ENCODE measurements at places on chromosomes 3 and 15.

DNA sequence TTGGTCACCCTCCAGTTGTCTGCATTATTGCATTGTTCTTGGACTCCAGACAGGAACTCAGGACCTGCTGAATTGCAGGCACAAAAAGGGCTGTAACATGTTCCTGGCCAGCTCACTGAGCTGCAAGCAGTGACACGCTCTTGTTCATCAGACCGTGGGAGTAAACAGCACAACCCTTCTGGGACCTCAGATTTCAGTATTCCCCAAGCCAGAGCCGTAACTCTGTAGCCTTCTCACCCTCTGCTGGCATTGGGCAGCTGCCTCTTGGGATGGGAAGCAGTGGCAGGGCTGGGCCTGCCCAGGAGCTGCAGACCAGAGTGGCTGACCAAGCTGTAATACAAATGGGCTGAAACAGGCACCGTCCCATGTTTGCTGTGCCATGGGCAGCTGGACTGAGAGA lies 607.1 kb upstream of the BCHE start:
- no peak for ATAC-seq

DNA sequence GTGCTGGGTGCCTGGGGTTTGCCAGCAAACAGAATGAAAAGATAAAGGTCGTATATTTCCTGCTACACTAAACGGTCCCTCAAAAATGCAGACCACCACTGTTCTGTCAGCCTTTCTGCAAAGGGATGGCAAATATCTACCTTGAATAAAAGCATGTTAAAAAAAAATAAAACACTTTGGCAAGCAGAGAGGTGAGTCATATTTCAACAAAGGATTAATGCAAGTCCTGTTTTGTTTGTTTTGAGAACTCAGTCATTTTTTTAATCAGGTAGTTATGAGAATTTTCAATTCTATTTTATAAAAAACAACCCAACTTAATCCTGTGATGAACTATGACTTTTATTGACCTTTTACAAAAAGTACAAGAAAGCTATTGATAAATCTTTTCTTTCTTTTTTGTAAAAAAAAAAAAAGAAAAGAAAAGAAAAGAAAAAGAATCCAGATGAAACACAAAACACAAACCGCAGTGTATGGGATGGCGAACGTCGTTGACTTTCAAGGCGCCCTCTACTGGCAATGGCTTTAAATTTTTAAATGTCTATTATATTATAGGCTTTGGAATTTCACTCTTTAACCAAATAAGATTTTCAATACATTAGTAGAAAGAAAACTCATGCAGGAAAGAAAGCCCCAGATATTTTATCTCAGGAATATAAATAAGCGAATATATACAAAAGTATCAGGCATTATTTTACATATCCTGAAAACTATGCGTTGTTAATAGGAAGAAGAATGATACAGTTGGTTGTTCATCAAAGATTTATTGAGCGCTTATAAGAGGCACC lies 87.8 kb downstream of the NCEH1 start:
- ATAC-seq = no peak

GRCh38 chr3:184712248-184713039 lies 580 bp upstream of the MAGEF1 start:
- no peak for ATAC-seq

- ATAC-seq = no peak
These were observed 111.9 kb downstream of the OXSM start for GRCh38 chr3:25901796-25902195.

DNA sequence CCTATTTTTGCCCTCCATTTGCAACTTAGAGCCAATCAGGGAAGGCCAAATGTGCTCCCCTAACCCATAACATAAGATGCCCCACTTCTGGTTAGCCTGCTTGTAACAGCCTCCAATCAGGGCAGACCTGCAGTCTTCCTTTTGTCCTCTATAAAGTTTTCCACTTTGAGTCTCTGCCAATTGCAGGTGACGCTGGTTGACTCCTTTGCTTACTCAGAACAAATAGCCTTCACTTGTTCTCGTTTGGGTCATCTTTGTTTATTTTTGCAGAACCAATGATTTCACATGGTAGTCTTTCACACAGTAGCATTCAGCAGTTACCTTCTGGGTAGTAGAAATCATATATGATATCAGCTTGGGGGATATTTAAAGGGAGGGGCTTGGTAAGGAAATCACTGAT lies 225.6 kb downstream of the MINAR1 start:
- ATAC-seq = no peak

- ATAC-seq = no peak
These were observed 100.8 kb downstream of the CCNL1 start for GRCh38 chr3:157059181-157059580.
